ENCODE measurements at places on chromosomes 1 and 21.

DNA sequence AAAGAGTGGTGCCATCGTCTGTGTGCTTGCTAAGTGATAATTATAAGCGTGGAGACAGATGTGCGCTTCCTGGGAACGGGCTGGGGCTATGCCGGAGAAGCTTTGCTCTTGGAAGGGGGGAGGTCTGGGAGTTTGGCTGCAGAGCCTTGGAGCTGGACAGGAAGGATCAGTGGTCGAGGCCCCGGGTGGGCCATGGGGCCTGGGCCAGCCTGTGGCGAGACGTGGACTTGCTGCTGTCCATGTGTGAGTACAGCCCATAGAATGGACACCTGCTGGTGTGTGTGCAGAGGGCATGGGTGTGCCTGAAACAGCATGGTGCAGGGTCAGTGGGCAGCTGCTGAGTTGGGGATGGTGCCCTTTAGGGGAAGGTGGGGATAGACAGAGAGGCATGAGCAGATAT, 121.3 kb downstream of the PCBP3 start:
- no peak for DNase-seq

DNA sequence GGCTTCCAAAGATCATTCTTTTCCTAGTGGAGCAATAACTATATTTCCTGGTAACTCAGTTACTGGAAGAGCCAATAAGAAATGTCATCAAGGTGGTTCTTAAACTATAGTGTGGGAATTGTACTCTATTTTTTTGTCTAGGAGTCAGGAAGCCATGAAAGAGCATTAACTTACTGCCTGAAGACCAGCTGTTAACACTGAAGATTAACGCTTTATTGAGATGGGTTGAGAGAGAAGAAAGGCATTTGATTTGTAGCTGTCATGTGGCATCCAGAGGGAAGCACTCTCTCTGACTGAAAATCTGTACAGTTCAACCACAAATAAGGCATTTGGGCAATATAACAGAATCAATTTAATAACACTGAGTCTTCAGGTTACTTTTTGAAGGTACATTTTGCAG, 76.0 kb downstream of the DNM3 start:
- no peak for DNase-seq

DNA sequence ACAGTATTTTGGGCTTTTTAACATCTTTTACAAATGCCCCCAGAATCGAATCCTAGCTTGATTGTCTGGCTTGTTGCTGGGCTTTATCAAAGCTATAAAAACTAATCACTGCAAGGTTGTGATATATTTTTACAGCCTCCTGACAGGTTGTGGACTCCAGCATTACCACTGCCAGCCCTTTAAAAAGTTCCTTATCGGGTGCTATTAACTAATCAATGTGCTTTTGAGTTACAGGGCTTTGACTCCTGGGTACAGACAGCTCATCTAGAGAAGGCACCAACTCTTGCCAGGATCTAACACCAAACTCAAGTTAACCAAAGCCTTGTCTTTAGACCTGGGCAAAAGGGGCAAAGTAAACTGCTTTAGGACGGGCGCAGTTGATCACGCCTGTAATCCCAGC, 16.6 kb downstream of the GON4L start:
- no peak for DNase-seq

DNA sequence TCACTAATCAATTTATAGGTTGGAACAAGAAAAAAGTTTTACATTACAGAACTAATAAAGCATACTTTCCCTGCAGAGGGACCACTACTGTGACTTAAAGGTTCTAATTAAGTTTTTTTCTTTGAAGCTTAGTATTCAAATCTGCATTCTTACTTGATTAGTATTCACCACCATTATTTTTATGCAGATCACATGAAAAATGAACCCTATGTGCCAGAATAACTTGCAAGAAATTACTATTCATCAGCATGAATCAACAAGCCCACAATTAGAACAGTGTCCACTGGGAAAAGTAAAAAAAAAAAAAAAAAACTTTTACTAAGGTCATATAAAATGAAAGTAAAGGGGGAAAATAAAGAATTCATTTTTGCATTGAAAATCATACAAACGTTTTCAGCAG, 90.8 kb downstream of the SMYD3 start:
- DNase-seq = no peak

- DNase-seq = no peak
These were observed 649 bp downstream of the PTPN7 start for GRCh38 chr1:202159534-202160371.

GRCh38 chr1:66090859-66091457, 298.3 kb downstream of the PDE4B start:
- no peak for DNase-seq

DNA sequence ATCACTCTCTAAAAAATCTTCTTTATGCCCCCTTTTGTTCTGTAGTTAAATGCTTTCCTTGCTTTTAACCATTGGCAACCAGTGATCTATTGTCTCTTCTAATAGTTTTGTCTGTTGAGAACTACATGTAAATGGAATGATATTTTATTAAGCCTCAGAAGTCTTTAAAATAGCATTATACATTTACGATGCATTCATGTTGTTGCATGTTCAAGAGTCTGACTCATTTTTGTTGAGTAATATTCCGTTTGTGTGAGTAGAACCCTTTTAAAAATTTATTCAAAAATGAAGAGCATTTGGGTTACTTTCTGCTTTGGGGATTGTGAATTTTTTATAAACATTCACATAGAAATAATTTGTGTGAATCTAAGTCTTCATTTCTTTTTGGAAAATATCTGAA, 1352.9 kb downstream of the NCAM2 start:
- no peak for DNase-seq

Data from NCI-H446 treated with DMSO at 0.1 percent for 48 hours (cell line).